ENCODE measurements at places on chromosomes 11 and 22.

DNA sequence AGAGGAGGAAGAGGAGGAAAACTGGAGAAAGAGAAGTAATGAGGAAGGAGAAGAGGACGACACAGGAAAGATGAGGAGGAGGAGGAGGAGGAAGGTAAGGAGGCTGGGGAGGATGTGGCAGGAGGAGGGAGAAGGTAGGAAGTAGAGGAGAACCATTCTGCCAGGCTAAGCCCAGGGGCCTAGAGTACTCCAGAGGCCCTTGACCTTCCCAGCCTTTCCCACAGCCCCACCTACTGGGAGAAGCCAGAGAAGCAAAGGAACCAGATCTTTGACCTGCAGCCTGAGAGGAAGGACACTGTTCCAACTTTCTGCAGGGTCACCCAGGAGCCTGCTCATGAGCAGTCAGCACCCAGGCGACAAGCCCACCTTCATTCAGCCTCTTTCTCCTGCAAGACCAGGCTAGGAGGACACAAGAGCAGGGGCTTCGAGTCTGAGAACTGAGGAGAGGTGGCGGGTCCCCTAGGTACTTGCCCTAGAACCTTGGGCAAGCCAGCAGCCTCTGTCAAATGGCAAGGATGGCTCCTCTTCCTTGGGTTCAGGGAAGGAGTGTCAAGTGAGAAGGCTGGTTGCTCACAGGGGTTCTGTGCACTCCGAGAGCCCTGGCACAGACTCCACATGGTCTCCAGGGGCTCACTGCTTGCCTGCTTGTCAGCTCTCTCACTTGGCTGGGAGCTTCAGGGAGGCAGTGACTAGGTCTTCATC, 27.9 kb upstream of the OAF start:
- no peak for DNase-seq

DNA sequence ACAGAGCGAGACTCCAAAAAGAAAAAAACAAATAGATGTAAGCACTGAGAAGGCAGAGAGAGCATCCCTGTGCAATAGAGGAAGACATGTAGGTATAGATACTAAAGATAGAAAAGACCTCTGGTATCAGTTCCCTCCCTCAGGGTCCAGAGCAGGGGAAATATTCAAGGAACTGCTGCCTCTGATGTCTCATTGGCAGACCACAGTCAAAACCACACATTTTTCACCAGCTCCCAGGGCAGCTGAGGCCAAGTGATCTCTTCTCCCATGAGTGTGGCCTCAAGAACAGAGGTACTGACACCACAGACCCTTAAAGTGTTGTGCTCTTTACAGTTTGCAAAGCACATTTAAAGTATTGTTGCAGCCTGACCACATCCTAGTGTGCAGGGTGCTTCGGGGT, 288.5 kb downstream of the NTM start:
- DNase-seq: no peak

DNA sequence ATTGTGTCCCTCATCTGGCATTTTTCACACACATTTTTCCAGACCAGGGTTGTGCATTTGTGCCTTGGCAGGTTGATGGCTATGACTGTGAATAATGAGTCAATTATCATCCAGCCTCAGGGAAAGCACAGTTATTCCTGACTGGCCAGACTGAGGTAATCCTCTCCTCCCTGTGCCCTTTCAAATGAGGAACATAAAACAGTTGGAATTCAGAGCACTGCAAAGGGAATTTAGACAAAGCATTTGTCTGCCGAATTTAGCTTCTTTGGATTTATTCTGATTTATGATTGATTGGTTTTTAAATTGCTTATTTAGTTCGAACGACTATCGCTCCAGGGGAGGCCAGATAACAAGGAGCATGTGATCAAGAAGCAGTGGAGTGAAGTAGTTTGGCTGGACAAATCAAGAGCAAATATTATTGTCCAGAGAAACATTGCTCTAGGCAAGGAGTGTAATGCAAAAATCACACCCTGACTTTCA, 30.8 kb upstream of the RAG2 start:
- no peak for DNase-seq

DNA sequence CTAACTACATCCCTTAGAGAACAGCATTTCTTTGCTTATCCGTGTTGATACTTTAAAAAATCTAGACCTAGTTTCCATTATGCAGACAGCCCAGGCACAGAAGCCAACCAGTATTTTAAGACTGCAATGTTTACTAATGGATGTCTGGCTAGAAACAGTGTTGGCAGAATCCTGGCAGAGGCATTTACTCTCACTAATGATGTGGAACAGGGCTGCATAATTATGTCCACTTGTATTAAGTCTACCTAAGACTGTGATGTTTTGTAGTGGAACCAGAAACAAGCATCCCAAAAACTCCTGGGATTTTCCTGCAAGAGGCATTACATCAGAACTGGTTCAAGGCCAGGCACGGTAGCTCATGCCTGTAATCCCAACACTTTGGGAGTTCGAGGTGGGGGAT, 50.2 kb upstream of the PICALM start:
- no peak for DNase-seq

DNA sequence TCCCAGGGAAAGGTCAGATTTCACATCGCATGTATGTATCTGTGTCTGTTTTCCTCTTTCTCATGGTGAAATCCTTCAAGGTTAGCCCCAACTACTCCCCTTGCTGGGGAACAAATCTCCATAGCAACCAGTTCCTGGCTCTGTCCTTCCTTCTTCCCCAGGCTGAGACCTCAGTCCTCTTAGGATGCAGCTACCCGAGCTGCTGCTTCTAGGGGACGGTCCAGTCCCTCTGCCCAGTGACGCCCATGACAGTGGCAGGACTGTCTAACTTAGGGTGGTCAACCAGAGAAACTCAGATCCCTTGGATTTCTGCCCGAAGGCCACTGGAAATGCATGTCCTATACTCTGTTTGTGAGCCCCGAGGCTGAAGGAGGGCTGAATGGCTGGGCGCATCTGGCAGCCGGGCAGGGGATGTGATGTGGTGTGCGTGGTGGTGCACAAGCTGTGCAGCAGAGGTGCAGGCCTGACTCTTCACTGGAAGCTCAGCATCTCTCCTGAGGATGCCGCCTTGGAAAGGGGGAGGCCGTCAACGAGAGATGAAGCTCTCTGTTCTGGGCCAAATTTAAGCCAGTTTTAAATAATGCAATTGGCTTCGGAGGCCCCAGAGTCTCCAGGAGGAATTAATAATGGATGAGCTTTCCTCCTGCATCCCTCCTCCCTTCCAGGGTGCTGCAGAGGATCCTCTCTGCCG, 118.7 kb upstream of the B3GAT1 start:
- DNase-seq: no peak

GRCh38 chr11:43874078-43874477, 6.6 kb upstream of the ALKBH3 start:
- DNase-seq: no peak

DNA sequence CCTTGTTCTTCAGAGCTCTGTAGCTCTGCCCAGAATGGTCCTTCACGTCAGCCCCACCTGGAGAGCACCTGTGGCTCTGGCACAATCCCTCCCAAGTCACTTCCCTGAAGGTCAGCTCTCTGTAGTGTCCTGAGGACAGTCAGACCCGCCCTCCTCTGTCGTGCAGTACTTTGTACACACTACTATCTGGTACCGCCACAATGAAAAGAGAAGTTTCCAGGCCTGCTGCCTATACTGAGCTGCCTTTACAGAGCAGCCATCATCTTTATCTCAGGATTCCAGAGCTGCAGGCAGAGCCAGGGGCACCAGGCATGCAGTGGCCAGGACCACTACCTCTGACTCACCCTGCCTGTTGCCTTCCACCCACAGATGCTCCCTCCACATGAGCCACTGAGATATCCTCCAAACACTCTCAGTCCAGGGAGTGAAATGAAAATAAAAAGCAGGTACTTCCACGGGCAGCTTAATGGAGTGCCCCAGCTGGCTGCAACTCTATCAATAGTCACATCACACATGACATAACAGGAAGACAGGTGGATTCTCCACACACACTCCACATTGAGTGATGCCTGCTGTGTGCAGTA, 7.3 kb downstream of the PACSIN2 start:
- DNase-seq: no peak

DNA sequence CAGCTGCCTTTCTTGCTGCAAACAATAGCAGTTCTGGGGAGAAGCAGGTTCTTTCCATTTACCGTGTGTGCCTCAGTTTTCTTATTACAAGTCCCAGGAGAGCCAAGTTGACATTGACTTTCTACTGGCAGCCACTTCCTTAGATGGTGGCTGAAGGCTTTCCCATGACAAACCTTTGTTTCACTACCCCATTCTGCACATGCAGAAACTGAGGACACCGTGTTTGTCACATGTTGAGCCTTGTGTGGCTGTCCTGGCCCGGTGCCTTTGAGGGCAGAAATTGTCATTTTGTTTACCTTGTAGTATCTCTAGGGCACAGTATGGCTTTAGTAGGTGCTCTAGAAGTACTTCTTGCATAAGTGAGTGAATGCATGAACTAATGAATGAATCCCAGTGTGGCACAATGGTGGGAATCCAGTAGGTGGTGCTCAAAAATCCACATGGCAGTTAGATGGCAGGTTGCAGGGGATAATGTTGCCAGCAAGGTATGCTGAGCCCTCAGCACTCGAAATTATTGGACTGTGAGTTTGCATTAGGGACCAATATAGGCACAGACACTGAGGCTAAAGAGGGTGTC, 101.6 kb downstream of the CSNK2A3 start:
- DNase-seq: no peak

GRCh38 chr11:100827934-100828661, 141.0 kb downstream of the ARHGAP42 start:
- DNase-seq: peak; percentile 68

- DNase-seq: no peak
Measured at GRCh38 chr11:70886676-70887541, 365.5 kb downstream of the SHANK2 start.

GRCh38 chr11:128503245-128503991, 83.9 kb downstream of the ETS1 start:
- no peak for DNase-seq
